ENCODE measurements at places on chromosomes 7 and 10.
A peak's percentile ranks its signal among the peaks of the same experiment; 100 is the strongest.

- no peak for DNase-seq
These were observed 94.6 kb downstream of the ELMO1 start for GRCh38 chr7:37353949-37354655.

DNA sequence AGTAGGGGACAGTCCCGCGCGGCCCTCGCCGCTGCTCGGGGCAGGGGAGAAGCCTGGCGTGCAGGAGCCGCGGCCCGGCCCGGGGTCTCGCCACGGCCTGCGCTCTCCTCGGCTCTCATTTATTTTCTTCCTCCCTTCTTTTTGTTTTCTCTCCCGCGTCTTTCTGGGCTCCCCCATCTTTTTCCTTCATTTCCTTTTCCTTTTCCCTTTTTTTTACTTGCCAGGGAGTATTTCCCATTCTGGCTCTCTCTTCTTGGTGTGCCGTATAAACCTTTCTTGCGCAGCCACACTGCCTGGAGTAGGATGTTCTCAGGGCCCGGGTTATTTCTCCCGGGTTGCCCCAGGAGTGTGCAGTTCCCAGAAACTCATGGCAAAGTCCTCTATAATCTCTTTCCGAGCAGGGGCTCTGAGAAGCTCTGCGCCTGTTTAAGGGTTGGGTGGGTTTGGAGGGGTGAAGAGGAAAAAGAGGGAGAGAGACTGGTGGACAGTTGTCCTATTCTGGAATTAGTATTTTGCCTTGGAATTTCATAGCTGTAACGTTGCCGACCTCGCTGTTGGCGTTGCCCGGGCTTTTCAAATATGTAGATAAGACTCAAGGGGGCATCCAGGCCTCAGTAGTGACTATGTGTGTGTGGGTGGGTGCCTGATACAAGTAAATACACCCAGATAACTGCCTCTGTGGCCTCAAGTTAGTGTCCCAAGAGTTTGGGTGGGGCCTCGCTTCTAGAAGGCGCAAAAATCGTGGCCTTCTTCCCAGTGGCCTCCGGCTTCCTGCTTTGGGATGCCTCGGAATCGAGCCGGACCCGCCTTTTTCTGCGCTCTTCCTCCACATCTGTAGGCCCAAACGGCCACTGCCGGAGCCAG is 4.3 kb upstream of the ZNF503 start:
- no peak for DNase-seq

DNA sequence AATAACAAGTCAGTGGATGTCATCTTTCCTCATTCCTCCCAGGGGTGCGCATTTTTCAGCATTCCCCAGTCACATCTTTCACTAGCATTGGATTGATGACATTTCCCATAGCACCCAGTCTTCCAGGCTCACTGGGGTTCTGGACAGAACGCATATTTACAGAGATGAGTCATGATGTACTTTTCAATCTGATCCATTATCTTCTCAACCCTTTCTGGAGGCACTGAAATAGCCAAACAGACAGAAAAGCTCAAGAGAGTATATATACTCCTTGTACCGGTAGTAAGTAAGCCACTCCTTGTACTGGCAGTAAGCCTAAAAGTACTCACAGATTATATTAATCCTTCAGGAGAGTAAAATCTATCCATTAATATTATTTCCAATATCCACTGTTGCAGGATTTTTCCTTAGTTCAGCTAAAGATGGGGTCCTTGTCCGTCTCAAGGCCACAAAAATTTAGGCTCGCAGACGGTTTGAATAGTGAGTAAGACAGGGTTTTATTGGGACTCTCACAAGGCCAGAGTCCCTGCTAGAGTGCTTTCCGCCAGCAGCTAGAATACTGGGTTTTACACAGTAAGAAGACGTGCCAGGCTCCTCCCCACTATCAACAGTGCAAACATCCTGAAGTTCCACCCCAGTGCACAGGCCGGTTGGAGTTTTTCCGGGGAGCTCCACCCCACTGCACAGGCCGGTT is 60.8 kb downstream of the MDH2 start:
- DNase-seq: no peak

DNA sequence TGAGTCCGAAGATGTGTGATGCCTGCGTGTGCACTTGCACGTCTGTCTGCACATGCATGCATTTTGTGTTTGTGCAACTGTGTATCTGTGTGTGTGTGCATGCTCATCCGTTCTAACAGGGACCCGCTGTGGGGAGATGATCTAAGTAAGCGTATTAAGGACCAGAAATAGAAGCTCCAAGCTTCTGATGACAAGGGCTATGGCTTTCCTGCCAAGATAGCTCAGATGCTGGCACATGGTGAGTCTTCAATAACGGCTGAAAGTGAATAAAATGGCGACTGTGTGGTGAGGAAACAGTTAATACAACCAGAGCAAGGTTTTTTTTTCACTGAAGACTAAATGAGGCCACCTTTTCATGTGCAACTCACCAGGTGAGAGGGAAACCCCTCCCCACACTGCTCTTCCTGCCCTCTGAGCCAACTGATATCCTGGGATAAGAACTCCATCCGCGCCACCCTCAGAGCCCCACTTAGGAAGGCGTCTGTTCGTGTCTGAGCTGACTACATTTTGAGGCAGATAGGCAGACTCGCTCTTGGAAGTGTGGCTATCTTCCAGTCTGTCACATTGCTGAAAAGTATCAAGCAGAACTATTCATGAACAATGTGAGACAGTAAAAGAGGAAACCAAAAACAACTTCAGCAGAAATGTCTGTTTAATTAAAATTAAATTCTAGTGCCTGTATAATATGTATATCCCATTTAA is 47.4 kb upstream of the TCERG1L start:
- DNase-seq: no peak

DNA sequence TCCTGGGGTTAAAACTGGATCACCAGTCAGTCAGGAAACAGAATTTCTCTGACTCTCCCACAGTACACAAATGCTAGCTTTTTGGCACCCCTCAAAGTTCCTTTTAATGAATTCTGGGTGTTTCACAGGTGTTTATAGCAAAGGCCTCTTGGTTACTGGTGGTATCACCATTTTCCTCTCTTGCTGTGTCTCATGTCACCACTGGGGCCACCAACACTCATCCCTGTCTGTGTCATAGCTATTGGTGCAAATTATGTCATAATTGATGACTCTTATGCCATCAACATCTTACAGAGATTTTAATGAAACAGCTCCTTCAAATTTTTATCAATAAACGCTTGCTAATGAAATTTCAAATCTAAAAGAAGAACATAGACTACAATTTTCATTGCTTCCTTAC is 27.7 kb upstream of the OSBPL3 start:
- DNase-seq: no peak

DNA sequence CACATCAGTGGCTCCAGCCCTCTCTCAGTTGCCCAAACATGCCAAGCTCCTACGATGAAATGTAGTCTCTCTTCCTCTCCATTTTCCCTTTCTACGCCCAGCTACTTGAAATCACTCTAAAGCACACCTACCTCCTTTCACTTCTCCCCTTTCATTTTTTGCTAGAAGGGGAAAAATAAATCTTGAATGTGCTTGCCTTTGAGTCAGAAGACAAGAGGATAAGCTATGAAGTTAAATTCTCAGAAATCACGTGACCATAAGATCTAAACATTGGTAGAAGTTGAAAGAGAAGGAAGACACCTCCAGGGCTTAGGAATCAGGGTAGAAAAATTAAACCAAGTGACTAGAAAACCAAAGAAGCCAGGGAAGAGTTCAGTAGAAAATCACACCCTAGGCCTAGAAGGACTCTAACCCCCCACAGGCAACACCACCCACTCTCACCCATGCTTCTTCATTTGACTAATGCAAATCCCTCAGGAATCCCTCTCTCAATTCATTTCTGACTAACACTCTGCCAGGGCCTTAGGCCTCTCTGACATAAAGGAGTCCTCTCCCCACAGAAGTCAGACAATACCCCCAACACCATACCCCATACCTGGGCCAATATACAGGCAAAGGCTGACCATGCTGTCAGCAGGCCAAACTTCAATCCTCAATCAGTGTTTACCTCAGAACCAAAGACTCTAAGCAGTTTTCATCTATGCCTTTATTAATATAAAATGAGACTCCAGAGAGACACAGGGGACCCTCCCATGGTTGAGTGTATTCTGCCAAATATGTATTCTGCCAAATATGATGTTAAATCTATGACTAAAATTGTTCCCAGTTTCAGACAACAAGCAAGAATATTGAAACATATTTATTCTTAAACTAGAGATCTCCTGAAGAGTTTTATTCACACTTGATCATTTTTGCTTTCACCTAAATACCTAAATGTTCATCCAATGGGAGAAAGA is 84.8 kb downstream of the ELMO1 start:
- DNase-seq: no peak

DNA sequence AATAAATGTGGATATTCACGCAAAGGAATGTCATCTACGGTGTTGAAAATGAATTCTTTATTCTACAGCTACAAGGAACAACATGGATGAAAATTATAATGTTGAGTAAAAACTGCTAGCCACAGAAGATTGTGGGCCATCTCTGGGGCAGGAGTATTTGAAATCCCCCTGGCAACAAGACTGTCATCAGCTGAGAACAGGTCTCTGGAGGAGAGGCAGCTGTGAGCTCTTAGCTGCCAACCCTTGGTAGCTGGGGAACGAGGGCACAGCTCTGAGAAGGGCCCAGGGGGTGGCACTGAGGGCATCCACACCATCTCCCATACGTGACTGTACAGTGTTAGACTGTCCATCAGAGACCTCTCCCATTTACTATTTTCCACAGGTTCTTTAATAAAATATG is 340.1 kb upstream of the MGMT start:
- DNase-seq: no peak

- DNase-seq: no peak
These were observed 263.2 kb downstream of the FZD1 start for GRCh38 chr7:91527460-91527859.

DNA sequence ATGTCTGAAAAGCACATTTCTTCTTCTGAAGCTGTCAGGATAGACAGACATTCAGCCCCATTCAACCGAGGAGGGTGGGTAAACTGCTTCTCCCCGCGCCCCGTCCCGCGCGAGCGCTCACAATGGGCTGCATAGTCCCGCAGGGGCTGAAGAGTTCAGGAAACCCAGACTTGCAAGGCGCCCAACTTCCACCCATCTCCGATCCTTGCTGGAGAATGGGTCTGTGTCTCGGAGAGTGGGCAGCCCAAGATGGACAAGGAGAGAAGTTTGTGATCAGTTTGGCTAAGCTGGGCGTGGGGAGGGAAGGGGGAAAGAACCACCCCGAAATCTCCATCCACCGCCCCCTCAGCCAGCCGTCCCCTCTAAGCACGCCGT is 686 bp downstream of the AASS start:
- DNase-seq: peak; percentile 7

DNA sequence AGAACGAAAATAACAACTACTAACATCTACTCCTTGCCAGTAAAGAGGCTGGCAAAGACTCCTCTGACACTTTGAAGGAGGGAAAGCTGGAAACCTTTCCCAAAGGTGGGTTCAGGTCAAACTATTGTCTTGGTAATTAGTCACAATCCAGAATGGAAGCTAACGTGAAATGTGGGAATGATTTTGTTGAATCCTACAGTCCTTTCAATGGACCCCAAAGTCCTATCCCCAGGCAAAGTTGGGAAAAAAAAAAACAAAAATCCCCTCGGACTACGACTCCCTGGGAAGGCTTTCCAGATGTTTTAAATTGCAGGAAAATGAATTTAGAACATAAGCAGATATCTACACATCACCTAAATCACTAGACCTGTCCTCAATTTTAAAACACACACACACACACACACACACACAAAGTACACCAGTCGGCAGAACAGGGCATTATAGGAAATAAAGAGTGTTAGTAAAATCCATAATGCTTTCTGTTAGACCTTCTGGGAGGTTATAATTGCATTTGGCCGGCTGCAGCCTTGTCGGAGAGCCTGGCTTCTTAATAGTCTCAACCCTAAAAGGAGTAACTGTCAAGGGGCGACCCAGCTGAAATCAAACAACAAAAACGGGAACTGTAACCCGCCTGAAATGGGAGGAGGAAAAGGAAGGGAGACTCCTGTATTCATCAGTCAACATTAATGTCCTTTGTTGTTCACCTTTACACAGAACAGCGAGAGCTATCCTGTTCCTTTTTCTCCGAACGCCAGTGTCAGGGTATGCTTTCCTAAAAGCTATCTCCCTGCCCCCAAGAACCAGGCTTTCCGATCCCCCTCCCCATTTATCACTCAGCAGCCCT is 1.5 kb downstream of the DOCK4 start:
- DNase-seq: no peak

DNA sequence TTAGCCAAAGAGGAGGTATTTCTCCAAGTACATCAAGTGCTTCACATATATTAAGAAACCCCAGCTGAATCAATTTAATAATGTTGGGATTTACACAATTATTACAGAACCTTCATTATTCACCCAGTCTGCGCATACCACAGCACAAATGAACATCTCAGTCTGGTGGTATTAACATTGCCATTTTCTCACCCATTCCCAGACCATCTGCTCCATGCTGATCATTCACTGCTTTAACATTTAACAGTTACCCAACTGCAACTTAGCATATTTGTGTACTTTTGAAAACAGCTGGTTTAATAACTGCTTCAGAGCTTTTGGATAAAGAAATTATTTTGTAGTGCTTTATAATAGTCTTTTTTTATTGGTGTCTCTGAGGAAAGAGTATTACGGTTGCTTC is 1072.1 kb downstream of the NXPH1 start:
- no peak for DNase-seq

GRCh38 chr7:2066251-2066919 is 166.4 kb downstream of the MAD1L1 start:
- DNase-seq: peak; percentile 13

DNA sequence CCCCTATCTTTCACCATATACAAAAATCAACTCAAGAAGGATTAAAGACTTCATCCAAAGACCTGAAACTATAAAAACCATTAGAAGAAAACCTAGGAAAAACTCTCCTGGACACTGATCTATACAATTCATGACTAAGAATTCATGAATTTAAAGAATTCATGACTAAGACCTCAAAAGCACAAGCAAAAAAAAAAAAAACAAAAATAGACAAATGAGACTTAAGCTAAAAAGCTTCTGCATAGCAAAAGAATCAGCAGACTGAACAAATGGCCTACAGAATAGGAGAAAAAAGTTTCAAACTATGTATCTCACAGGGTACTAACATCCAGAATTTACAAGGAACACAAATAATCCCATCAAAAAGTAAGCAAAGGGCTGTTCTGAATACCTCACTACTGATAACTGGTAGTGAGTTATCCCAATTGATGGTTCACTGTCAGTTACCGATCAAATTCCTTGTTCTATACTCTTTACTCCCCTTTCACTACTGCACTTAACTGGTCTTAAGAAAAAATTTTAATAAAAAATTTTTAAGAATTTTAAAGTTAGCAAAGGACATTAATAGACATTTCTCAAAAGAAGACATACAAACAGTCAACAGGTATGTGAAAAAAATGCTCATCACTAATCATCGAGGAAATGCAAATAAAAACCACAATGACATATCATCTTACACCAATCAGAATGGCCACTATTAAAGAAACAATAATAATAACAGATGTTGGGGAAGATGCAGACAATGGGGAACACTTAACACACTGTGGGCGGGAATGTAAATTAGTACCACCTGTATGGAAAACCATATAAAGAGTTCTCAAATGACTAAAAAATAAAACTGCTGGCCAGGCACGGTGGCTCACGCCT is 33.2 kb downstream of the KMT2C start:
- no peak for DNase-seq

GRCh38 chr10:11017570-11018431 is at the start of gene CELF2:
Gene CELF2 (plus strand): TSS chr10:11017872. CDS start chr10:11018090, 218 bp downstream.
- peak; percentile 88 for DNase-seq
